Heart right ventricle (tissue), 16 donors: ENCODE measurements at places on chromosomes 3 and 15. TPM values are rescaled to one million over a fixed set of nuclear protein-coding genes. Genes with fewer than 3 reads are reported as not detected.

DNA sequence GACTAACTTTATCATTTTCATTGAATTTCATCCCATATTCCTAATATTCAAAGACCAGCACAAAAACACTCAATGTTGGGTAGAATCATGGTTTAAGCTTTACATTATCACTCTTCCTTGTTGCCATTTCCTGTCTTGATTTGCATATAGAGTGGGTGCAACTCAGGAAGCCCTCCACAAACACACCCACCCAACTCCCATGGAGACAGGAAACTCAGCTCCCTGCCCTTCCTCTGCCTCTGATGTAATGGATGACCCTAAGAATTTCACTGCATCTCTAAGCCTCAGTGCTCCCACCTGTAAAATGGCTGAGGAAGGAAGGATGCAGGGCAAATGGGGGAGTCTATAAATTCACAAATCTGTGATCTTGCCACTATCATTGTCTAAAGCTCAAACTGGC, 98.1 kb upstream of the BFSP2 start:
- no peak for DNase-seq

GRCh38 chr15:50857763-50858162, 50.7 kb upstream of the AP4E1 start:
- no peak for DNase-seq

DNA sequence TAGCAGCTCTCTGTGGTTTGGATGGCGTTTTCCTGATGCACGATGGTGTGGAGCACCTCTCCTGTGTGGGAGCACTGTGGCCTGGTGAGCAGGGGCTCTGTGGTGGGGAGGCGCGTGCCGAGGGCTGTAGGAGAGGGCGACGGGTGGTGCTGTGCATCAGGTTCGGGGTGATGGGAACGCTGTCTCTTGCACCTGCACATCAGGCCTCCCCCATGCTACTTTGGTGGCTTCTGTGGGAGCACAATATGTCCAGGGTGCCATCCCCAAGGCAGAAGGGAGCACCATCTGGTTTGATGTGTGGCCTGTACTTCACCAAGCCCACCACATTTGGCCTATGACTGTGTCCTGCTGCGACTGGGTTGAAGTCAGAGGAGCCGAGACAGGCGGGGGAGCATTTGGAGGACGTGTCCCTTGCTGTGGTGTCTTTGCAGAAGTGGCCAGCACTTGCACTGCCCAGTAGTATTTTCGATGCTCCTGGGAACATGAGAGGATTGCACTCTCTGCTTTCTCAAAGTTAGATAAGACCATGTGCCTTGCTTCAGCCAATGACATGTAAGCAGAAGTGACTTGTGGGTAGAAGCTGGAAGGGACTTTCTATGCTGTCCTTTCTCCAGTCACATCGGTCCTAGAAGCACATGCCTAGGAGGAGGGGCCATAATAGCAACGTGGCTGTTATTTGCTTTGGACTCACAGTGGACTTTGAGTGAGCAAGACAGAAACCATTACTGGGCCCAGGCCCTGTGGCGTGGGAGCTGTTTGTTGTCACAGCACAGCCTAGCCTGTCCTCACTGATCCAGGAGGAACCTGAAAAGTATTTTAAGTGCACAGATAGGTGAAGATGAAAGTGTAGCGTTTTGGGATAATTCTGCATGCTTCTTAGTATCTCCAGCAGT, 72.1 kb downstream of the APBA2 start:
- DNase-seq, result no peak

GRCh38 chr3:59043391-59043790, 6.4 kb downstream of the CFAP20DC start:
- no peak for DNase-seq

DNA sequence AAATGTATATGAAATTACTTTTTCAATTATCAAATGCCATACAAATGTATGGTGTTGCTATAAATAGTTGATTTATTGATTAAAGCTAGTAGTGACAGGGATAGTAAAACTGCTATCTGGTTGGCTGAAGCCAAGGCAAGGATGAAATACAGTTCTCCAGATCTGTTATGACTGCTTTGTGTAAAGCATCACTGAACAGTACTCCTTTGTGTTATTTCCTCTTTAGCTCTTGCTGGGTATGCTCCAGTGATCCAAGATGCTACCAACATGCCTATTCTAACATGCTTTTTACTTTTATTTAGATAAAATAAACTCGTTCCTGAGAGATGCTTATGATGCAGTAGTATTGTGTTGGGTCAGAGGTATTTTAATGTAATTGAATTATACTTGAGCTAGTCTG, 12.4 kb upstream of the UBR1 start:
- no peak for DNase-seq

Gene DMXL2
- total RNA-seq, result 6.2 TPM

Gene GOLGA8S
- 0.11 TPM for total RNA-seq
